ENCODE measurements at places on chromosomes 12 and 14. TPM values are rescaled to one million over a fixed set of nuclear protein-coding genes. Genes with fewer than 3 reads are reported as not detected.

DNA sequence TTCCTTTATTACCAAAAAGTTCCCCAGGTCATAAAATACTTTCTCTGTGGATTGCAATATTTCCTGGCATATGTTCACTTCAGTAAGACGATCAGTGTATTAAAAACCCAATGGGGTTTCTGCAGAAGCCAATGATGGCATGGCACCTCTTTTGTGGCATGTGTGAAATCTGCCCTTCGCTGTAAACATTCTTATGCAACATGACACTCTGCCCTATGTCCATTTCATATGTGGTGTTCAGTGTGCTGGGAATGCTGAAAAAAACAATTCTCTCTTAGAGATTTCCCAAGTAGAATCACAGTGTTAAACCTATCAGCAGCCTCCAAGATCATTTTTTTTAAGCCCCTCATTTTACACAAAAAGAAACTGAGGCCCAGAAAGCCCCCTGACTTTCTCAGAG, 2.3 kb upstream of the MYBPC1 start:
- no peak for DNase-seq
- H3K4me3 ChIP-seq, result no peak overlapping the region
- H3K36me3 ChIP-seq, result no peaks in the 10 kb centered on the region
- no peak overlapping the region for H3K27ac ChIP-seq
- H3K27me3 ChIP-seq, result peaks cover 24% of the 10 kb centered on the region
- H3K4me1 ChIP-seq, result no peaks in the 10 kb centered on the region

- DNase-seq, result no peak
- H3K36me3 ChIP-seq, result no peaks in the 10 kb centered on the region
- H3K4me1 ChIP-seq, result no peaks in the 10 kb centered on the region
Measured at GRCh38 chr12:117402363-117402762, 40.9 kb upstream of the NOS1 start.

DNA sequence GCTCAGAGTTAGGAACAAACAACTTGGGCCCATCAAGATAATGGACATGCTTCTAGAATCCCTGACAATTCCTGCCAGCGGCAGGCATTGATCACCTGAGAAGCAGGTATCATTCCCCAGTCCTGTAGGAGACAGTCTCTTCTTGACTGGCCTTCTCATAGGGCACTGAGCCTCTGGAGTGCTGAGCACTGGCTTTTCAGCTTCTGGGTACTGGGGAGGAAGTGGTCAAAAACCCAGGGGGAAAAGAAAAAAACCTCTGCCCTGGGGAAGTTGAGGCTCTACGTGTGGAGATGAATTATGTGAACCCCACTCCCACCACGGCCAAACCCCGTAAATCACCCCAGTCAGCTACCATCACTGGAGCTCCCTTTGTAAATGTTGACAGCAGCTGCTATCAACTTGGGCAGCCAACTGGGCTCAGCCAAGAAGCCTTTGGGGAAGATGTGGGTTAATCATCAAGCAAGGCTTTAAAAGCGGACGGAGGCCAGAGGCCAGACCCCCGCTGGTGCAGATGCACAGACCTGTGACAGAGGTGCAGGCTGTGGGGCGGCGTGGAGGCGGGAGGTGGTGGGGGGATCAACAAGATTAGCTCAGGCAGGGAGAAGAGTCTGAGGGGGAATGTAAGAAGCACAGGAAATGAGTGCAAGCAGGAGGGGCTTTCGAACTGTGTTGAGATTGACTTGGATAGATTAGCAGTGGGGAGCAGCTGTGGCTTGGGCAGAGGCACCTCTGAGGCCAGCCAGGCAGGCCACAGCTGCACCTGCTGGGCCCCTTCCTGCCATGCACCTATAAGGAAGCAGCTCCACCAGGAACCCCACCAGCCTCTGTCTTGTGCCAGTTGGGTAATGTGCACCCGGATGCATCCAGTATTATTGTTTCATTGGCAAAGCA, 105.4 kb upstream of the HIF1A start:
- no peak for DNase-seq
- H3K4me1 ChIP-seq, result peaks cover 13% of the 10 kb centered on the region
- H3K27me3 ChIP-seq, result no peaks in the 10 kb centered on the region
- no peak overlapping the region for H3K4me3 ChIP-seq

DNA sequence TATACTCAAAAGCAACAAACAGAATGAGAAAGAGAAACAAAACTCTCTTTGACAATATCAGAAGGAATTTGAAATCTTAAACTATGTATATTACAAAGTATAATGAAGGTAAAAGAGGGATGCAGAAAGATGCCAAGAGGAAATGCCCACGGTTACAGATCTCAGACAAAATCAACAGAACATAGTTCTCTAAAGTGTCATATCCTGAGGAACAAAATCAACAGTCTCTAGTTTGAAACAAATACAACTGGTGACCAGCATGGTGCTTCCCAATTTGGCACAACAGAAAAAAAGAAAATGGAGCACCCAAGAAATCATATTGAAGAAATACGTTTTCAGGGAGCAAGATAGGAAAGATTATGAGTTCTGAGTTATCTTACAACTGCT, 116.5 kb downstream of the METTL25 start:
- DNase-seq, result no peak
- no peak overlapping the region for H3K4me3 ChIP-seq
- no peaks in the 10 kb centered on the region for H3K27me3 ChIP-seq
- peaks cover 11% of the 10 kb centered on the region for H3K36me3 ChIP-seq

GRCh38 chr14:52072266-52072780, 3.5 kb upstream of the NID2 start:
- H3K4me3 ChIP-seq, result no peak overlapping the region
- no peaks in the 10 kb centered on the region for H3K36me3 ChIP-seq
- peaks cover 54% of the 10 kb centered on the region for H3K27me3 ChIP-seq
- no peak overlapping the region for H3K27ac ChIP-seq

DNA sequence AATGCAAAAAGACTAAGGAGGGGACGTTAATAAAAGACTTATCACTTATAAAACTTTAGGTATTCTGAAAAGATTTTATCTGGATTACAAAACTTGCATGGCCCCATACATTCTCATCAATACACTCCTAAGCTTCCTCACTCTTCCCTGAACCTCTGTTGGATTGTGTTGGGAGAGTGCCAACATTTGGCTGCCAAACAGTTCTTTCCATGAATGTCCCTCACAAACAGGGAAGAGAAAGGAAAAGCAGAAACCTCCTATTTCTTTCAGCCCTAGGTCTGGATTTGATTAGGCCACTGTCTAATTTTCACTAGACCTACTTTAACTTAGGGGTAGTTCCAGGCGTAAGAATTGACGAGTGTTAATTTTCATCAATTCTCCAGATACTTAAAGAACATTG, 11.7 kb downstream of the PTHLH start:
- H3K27me3 ChIP-seq, result peaks cover 2% of the 10 kb centered on the region
- H3K4me1 ChIP-seq, result peaks cover 13% of the 10 kb centered on the region
- no peak overlapping the region for H3K4me3 ChIP-seq
- peaks cover 11% of the 10 kb centered on the region for H3K36me3 ChIP-seq
- no peak for DNase-seq
- H3K27ac ChIP-seq, result no peak overlapping the region

GRCh38 chr12:16291032-16291431, 13.5 kb upstream of the SLC15A5 start:
- no peak overlapping the region for H3K27ac ChIP-seq
- no peak overlapping the region for H3K4me3 ChIP-seq
- no peaks in the 10 kb centered on the region for H3K4me1 ChIP-seq
- H3K36me3 ChIP-seq, result no peaks in the 10 kb centered on the region
- no peaks in the 10 kb centered on the region for H3K27me3 ChIP-seq

- peaks cover 5% of the 10 kb centered on the region for H3K36me3 ChIP-seq
- no peak overlapping the region for H3K27ac ChIP-seq
- peaks cover 3% of the 10 kb centered on the region for H3K4me1 ChIP-seq
- H3K27me3 ChIP-seq, result no peaks in the 10 kb centered on the region
- H3K4me3 ChIP-seq, result no peak overlapping the region
- no peak for DNase-seq
Measured at GRCh38 chr14:75589931-75590330, 11.5 kb downstream of the FLVCR2 start.

GRCh38 chr12:104643093-104643818, 186.5 kb downstream of the CHST11 start:
- H3K27ac ChIP-seq, result no peak overlapping the region
- no peak overlapping the region for H3K4me3 ChIP-seq
- H3K27me3 ChIP-seq, result peaks cover 29% of the 10 kb centered on the region
- no peaks in the 10 kb centered on the region for H3K4me1 ChIP-seq

DNA sequence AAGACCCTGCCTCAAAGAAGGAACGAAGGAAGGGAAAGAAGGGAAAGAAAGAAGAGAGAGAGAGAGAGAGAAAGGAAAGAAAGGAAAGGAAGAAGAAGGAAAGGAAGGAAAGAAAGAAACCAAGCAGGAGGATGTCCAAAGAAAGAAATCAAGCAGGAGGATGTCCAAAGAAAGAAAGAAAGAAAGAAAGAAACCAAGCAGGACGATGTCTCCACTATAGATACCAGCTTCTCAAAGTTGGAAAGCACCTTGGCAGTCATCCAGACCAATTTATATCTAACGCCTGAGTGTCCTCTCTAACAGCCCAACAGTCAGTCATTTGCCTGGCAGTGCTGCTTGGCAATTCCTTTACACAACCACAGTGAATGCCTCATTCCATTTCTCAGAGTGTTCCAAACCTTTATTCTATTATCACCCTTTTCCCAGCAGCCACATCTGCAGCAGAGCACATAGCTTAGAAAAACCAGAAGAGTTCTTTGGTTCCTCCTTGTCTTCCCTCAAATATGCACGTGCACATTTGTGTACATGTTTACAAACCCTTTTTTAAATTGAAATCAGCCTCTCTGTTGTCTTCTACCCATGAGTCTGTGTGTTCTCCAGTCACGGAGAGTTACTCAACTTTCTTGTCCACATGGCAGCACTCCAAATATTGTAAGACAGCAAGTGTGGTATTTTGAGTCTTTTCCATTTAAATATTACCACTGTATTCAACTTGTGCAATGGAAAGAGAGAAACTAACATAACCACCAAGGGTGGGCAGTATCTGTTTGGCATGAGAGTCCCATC, 138.4 kb downstream of the STXBP6 start:
- H3K27me3 ChIP-seq, result no peaks in the 10 kb centered on the region
- H3K4me1 ChIP-seq, result peaks cover 26% of the 10 kb centered on the region
- H3K36me3 ChIP-seq, result no peaks in the 10 kb centered on the region
- DNase-seq, result no peak
- no peak overlapping the region for H3K4me3 ChIP-seq

DNA sequence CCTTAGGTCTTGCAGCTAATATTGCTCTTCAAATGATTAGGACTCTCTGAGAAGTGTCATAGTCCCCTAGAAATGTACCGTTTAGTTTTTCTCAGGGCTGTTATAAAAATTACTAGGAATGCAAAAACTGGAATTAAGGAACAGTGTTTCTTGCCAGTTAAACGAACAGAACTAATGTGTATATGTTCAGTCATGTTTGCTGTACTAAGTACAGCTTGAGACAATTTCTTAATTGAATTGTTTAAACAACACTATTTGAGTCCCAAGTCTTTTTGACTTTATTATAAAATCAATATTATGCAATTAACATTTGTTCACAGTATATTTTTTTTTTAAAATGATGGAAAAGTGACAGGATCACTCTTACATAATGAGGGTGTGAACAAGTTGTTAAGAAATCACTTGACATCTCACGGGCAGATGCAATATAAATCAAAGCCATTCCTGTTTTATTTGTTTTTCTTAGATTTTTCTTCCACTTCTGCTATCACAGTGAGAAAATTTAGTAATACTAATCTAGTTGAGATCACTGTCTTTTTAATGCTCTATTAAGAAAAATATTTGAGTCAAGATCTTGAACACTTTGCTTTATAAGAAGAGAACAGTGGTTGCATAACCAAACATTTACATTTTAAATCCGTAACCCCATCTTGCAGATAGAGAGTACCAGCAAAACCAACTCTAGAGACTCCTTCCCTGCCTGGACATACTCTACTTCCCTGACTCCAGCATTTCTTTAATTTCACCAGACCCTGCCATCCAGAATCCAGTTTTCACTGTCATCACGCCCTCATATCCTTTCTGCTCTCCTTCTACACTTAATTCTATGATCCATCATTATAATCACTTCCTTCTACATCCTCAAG, 140.7 kb upstream of the KITLG start:
- no peak overlapping the region for H3K4me3 ChIP-seq
- no peak for DNase-seq
- no peaks in the 10 kb centered on the region for H3K27me3 ChIP-seq
- no peak overlapping the region for H3K27ac ChIP-seq
- peaks cover 10% of the 10 kb centered on the region for H3K4me1 ChIP-seq

GRCh38 chr12:1828856-1829255, 8.5 kb downstream of the LRTM2 start:
- no peak overlapping the region for H3K27ac ChIP-seq
- no peak for DNase-seq
- H3K4me1 ChIP-seq, result peaks cover 5% of the 10 kb centered on the region
- peaks cover 76% of the 10 kb centered on the region for H3K27me3 ChIP-seq
- no peaks in the 10 kb centered on the region for H3K36me3 ChIP-seq
- H3K4me3 ChIP-seq, result no peak overlapping the region

DNA sequence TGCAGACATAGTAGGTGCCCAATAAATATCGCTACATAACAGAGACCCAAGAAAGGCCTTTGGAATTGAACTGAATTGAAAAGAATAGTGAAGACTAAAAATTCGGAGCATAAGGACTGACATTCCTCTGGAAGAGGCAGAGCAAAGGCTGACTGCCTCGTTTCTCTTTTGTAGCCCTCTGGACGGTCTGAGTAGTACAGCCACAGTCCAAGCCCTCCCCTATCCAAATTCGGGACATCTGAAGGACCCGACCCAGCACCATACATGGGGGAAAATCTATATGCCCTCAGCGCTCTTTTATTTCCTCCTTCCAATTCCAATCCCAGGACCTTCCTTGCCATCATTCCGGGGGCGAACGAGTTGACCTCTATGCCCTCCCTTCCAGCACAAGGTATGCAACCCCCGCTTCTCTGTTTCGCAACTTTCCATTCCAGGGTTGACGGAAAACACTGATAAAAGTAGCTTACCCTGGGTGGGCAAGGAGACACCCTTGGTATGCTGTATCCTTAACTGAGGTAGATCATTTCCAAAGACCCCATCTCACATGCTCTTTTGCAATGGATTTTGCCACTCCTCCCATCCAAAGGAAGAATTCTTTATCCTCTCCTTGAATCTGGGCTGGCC, 127.4 kb upstream of the MAP1LC3B2 start:
- peaks cover 55% of the 10 kb centered on the region for H3K4me1 ChIP-seq
- H3K27me3 ChIP-seq, result no peaks in the 10 kb centered on the region
- no peak overlapping the region for H3K4me3 ChIP-seq
- peak overlapping the region; percentile 68 for H3K27ac ChIP-seq
- no peaks in the 10 kb centered on the region for H3K36me3 ChIP-seq
- DNase-seq, result no peak

GRCh38 chr12:51666696-51667095, 75.7 kb downstream of the SCN8A start:
- peaks cover 14% of the 10 kb centered on the region for H3K4me1 ChIP-seq
- no peak for DNase-seq
- H3K27me3 ChIP-seq, result no peaks in the 10 kb centered on the region
- H3K4me3 ChIP-seq, result no peak overlapping the region
- H3K36me3 ChIP-seq, result no peaks in the 10 kb centered on the region

- no peak for DNase-seq
- no peaks in the 10 kb centered on the region for H3K4me1 ChIP-seq
- H3K36me3 ChIP-seq, result peaks cover 29% of the 10 kb centered on the region
- no peaks in the 10 kb centered on the region for H3K27me3 ChIP-seq
- no peak overlapping the region for H3K27ac ChIP-seq
- no peak overlapping the region for H3K4me3 ChIP-seq
Measured at GRCh38 chr12:112164011-112164660, 38.8 kb downstream of the TRAFD1 start.

Gene DPPA3
- 0.81 TPM for total RNA-seq

Gene ESR2
- 0.44 TPM for total RNA-seq

Gene SLC38A4
- total RNA-seq, result 0.11 TPM

Gene RFX4
- not detected for total RNA-seq

Gene LRRC43
- 4.9 TPM for total RNA-seq

Gene TMEM30B
- 10.1 TPM for total RNA-seq

Gene ALX1
- total RNA-seq, result 12.4 TPM

Gene C1RL
- total RNA-seq, result 58.5 TPM

Gene FBXO33
- 12.7 TPM for total RNA-seq

Gene CCDC175
- total RNA-seq, result 0.16 TPM
